Aorta (tissue), 5 donors: ENCODE measurements at places on chromosomes 12 and 14. TPM values are rescaled to one million over a fixed set of nuclear protein-coding genes. Genes with fewer than 3 reads are reported as not detected.

DNA sequence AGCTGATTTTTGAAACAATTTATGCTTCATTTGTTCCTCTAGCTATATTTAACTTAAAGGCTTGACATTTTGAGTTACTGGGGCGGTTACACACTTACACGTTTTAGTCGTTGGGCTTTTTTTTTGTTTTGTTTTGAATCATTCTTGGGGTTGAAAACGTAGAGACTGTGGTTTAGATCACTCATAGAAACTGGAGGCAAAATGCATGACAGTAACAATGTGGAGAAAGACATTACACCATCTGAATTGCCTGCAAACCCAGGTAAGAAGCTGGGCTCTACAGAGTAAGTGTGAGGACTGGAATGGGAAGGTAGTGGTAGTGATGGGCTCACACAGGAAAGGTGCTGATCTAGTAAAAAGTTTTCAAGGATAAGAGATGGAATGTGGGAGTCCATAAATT, at the start of gene CLEC2D:
TSS of gene CLEC2D (plus strand) at position 180 of the 400 bp plus-strand sequence. CDS start at position 202, 22 bp downstream.
- H3K36me3 ChIP-seq = no peaks in the 10 kb centered on the region
- no peak within 1 kb of the TSS for H3K4me3 ChIP-seq

DNA sequence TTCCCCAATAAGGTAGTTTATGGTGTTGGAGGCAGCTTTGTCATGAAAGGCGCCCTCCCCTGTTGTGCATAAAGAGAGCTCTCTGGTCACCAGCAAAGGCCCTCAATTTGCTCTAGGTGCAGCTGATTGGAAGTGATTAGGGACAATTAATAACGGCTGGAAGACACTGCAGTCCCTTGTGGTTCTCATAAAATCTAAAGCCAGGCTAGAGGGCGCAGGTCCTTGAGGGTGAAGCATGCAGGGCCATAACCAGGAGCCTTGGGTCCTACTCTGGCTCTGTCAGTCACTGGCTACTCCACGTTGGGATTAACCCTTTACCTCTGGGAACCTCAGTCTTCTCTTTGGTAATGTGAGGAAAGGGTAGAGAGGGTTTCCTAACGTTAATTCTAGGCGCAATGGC, 1.9 kb downstream of the DAAM1 start:
- peak overlapping the region; percentile 94 for H3K27ac ChIP-seq
- no peaks in the 10 kb centered on the region for H3K27me3 ChIP-seq
- H3K36me3 ChIP-seq = no peaks in the 10 kb centered on the region
- peak overlapping the region; percentile 30 for H3K4me3 ChIP-seq
- no peak for DNase-seq

DNA sequence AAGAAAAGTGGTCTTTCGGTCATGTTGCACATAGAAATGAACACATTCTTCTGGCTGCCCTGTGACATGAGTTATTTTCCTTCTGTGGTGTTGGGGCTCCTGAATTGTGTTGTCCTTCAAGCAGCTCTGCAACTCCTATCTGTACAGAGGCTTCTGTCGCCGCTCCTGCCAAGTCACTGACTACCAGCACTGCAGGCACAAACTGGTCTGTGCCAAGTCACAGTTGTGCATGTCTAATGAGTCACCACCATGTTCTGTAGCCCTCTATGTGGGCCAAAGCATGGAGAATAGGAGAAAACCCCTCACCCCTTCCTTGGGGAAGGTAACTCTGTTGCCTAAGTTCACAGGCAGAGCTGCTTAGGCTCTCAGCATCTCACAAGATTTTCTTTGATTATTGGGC, 283.3 kb downstream of the RPL10L start:
- no peak overlapping the region for H3K27ac ChIP-seq
- no peaks in the 10 kb centered on the region for H3K4me1 ChIP-seq
- no peak for DNase-seq
- H3K4me3 ChIP-seq = no peak overlapping the region

DNA sequence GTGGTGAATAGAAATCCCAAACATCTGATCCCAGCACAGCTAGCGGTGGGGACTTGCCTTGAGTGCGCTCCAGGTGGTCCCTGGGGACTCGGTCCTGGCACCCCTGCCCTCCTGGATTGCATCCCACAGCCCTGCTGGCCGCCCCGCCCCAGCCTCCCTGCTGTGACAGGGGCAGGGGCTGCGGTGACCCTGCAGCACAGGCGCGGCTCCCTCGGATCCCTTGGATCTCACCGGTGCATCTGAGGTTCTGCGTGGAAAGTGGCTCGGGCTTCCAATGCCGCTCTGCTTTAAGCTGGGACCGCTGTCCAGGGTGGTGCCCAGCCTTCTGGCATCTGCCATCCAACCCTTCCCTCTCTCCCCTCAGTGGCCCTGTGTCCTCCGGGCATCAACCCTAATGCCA, 16.0 kb downstream of the ANKRD9 start:
- no peak overlapping the region for H3K27ac ChIP-seq
- H3K27me3 ChIP-seq = no peaks in the 10 kb centered on the region
- no peak overlapping the region for H3K4me3 ChIP-seq
- H3K36me3 ChIP-seq = no peaks in the 10 kb centered on the region
- no peaks in the 10 kb centered on the region for H3K4me1 ChIP-seq
- DNase-seq = peak; percentile 68

- no peaks in the 10 kb centered on the region for H3K36me3 ChIP-seq
- H3K27ac ChIP-seq = peak overlapping the region; percentile 49
- DNase-seq = no peak
- no peaks in the 10 kb centered on the region for H3K27me3 ChIP-seq
These were observed 9.5 kb downstream of the CDKN1B start for GRCh38 chr12:12726555-12727093.

The NXPH4 gene
- total RNA-seq = 1.2 TPM

The ALG10 gene
- 6.5 TPM for total RNA-seq

The ESPL1 gene
- 0.49 TPM for total RNA-seq

The SHMT2 gene
- 50.3 TPM for total RNA-seq
